A549 (cell line): ENCODE measurements at places on chromosomes 1 and 21. TPM values are rescaled to one million over a fixed set of nuclear protein-coding genes. Genes with fewer than 3 reads are reported as not detected.

DNA sequence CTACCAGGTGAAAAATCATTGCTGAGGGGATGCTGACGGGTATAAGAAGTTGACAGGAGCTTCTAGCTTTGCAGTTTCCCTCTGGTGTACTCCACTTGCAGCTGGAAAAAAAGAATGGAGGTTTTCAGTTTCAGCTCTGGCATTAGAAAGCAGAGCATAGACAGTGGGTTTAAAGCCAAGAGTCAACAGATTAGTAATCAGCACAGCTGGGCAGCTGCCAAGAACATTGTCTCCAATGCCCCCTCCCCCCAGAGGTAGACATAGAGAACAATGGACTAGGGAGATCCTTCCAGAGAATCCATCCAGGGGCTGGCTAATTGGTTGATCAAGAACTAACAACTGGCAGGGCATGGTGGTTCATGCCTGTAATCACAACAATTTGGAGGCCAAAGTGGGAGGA, 10.1 kb upstream of the ZBTB8B start:
- no peak for DNase-seq

GRCh38 chr1:221308534-221309511, 429.6 kb downstream of the HLX start:
- DNase-seq = no peak

Gene POU3F1
- polyA plus RNA-seq = not detected in 3 replicates

DNA sequence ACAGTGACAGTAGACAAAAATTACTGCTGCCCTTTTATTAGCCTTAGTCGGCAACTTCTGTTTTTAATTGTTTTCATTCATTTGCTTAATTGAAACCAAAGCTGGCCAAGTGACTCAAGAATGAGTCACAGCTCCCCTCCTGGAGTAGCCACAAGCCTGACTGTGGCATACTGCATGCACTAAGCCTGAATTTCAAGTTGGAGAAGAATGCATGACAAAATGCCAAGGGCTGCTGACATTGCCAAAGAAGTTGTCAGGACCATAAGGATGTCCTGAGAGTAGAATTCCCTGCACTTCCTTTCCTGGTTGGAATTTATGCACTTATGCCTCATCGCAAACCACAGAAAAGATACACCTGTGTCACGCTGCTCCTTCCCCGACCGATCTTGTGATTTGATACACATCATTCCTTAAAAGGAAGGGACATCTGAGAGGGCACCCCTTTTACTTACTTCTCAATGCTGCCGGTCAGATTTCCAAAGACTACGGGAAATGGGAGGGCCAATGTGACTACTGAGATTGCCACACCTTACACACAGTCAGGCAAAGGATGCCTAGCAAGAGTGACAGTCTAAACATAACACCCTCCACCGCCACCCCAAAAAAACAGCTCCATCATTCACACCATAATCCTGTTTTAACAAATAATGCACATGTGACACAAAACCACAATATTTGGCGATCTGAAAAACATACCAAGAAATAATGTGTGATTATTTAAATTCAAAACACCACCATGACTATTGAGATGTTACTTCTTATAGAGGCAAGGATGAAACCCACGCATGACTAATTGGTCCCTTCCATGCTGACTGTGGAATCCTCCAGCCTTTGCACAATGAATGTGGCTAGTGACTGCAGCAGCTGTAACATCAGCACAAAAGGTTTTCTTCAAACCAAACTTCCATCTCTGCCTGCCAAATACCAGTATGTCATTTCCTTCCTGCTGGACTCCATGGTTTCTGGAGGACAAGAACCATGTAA, 28.2 kb downstream of the VAV3 start:
- no peak for DNase-seq

DNA sequence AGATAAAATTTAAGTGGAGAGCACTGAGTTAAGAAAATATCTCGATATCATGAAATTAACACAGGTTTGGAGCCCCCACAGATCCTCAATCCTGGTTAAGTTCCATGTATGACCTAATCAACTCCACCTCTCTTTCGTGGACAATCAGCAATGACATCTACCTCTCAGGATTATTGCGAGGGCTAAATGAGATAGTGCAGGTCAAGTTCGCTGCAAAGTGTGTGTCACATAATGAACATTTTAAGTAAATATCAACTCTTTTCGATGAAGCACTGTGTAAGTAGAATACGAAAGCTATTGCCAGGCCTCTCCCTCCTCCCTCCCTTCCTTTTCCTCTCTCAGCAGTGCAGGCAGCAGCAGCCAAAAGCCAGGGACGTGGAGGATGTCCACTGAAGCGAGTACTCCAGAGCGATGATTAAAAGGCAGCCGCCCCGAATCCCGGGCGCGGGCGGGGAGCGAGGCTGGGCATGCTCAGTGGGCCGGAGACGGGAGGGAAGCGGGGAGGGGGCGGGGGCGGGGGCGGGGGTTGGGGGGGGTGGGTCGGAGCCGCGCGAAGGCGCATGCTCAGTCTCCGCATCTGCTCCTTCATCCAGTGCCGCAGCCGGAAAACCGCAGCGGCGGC, at the start of gene CAMSAP2:
Gene CAMSAP2 (plus strand): TSS at position 567 of the 622 bp plus-strand sequence. CDS start 935 bp downstream, outside the sequence.
- peak; percentile 81 for DNase-seq

DNA sequence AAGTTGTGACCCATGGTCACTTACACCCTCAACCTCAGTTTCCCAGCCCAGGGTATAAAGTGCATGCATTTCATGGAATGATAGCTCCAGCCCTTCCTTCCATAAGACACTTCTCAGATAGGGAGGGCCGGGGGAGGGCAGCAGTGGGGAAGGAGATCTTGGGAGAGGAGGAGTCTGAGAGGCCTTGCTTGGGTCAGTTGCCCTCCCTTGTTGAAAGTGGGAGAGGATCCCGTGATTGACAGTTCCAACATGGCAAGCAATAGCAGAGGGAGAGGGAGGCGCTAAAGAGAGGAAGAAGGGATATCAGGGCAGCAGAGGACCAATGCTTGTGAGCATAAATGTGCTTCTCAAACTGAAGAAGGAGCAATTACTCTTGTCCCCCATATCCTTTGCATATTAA, 244.4 kb downstream of the CHRM3 start:
- no peak for DNase-seq

DNA sequence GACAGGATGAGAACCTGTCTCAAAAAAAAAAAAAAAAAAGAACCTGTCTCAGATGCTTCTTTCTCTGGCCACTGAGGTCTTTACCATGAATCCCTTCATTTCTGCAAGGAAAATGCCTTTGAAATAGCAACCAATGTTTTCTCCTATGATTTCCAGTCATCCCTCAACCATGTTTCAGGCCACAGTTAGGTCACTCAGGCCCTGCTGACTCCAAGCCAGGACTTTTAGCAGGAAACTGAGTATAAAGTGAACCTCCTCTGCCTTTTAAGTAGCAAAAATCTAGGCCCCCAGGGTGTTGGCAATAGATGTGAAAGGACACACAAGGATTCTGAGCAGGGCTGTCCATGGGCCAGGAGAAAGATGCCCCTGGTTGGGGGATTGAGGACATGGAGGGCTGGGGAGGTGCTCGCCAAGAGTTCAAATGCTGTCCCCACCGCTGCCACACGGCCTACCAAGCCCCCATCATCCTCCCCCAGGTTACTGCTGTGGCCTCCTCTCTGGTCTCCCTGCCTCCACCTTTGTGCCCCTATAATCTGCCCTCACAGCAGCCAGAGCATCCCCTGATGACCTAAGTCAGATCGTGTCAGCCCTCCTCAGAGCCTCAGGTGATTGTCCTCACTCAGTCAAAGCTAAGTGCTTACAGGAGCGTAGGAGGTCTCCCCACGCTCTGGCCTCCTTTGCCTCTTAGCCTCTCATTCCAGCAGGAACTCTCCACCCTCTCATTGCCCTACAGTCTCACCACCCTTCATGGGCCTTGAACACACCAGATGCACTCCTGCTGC, 54.6 kb downstream of the MATN1 start:
- no peak for DNase-seq

Gene NES
- 2.1 to 2.8 TPM (median 2.1 TPM) in 3 replicates for polyA plus RNA-seq

DNA sequence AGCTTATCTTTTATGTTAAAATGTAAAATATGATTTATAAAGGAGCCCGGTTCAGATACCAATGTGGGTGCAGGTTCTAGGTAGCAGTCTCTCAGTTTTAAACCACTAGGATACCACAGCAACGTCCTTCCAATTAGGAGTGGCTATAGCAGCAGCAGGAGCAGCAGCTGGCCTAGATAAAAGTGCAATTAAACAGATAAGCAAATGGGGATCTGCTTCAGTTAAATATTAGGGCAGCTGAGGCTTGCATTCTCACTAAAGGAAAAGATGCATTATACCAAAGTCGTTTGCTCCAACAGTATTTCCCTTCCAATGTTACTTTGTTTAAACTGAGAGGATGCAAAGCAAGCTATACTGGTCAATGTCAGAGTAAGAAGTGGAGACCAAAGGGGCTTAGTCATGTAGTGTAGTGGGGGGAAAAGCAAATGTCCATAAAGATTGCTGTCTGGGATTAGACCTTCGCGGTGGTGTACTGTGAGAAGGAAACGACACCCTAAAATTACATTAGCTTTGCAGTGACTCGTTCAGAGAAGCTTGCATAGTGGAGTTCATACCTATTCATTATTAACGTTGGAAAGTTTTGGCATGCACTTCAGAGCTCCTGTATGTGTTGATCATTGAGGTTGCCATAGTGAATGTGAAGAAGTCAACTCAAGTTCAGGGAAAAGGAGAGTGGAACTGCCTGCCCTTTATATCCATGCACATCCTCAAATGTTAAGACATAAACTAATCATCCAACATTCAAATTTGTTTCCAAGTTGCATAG, 272.2 kb downstream of the VAV3 start:
- DNase-seq = peak; percentile 33

DNA sequence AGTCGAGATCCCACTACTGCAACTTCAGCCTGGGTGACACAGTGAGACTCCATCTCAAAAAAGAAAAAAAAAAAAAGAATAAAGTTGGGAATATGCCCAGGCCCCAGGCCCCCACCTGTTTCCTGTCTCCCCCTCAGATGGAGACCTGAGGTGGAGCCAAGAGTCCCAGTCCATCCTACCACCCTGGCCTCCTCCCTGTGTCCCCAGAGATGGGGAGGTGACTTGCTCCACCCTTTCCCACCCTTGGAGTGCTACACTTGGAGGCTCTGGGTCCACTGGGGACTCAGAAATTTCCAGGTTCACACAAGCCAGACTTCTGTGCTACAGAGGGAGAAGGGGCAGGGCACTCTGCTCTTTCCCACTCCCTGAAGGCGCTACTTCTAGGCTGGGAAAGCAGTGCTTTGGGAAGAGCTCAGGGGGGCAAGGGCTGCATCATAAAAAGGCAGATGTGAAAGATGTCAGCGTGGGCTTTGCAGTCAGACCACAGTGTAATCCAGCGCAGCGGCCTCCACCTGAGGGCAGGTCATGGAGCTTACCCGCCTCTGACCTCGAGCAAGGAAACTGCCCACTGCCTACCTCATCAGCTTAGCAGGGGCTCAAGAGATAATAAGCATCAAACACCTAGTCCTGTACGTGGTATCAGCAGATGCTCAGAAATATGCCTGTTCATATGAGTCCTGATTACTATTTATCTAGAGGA, 13.4 kb downstream of the TMEM63A start:
- no peak for DNase-seq

DNA sequence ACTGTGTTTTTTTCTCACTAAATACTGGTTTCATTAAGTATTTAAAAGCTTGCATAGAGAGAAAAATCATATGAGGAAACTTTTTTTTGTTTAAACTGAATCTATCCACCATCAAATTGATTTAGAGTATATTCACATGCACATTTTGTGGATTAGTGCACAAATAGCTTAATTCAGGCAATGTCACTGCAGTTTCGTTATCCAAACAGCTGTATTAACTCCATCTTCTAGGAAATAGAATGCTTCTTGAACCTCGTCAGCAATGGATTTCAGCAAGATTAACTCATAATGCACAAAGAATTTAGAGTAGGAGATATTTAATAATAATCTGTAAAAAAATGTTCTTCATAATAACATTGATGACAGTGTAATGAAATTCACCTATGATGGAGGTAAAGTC, 37.5 kb downstream of the NEXN start:
- DNase-seq = no peak

Gene MROH9
- not detected in 3 replicates for polyA plus RNA-seq

- DNase-seq = no peak
Observed at GRCh38 chr1:14627608-14628489, 29.4 kb downstream of the KAZN start.

Gene LORICRIN
- not detected in 3 replicates for polyA plus RNA-seq

DNA sequence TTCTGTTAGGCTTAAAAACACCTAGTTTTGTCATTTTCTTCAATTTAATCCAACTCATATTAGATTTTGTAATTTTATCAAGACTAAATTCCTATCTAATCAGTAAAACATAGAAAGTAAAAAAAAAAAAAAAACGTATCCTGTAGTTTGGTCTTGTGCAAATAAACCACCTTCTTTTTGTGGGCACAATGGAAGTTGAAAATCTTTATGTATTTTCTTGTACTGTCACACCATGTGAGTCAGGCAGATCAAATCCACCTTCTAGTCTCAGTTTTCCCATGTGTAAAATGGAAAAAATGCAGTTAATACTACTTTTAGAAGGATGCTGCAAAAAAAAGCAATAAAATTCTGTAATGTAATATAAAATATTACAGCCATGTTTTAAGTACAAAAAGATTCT, 129.8 kb downstream of the CYYR1 start:
- no peak for DNase-seq

- DNase-seq = peak; percentile 90
Observed at GRCh38 chr1:109783436-109783835, 19.7 kb upstream of the EPS8L3 start.

Gene ZSWIM5
- polyA plus RNA-seq = 0.39 to 0.52 TPM (median 0.49 TPM) in 3 replicates

Gene TMEM269
- polyA plus RNA-seq = 0.08 to 0.21 TPM (median 0.15 TPM) in 3 replicates

GRCh38 chr1:7575041-7575400, 196.1 kb upstream of the VAMP3 start:
- DNase-seq = no peak

- no peak for DNase-seq
Observed at GRCh38 chr1:206699000-206699586, 14.4 kb downstream of the MAPKAPK2 start.

DNA sequence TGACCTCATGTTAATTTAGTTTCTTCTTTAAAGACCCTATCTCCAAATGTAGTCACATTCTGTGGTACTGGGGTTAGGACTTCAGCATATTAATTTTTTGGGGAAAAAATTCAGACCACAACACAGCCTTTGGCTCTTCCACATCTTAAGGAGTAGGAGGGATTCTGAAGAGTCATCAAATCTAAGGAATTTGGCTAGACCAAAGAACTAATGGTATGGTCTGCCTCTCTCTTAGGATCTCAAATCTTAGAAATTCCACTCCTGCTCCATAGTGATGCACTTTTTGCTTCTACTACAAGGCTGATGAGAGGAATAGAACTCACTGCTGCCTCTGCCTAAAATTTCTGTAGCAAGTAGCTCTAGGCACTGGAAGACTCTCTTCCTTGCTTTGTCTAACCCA, 80.5 kb downstream of the NGF start:
- DNase-seq = no peak

- no peak for DNase-seq
Observed at GRCh38 chr1:33928251-33928650, 64.4 kb downstream of the HMGB4 start.
